ENCODE measurements at places on chromosomes 7 and 10.

- no peak for DNase-seq
These were observed 93.8 kb upstream of the GNA12 start for GRCh38 chr7:2937701-2938513.

- DNase-seq: peak; percentile 17
These were observed 126.1 kb upstream of the EFCAB10 start for GRCh38 chr7:105707381-105707780.

- no peak for DNase-seq
These were observed 667.8 kb downstream of the PCDH15 start for GRCh38 chr10:54133203-54133602.

DNA sequence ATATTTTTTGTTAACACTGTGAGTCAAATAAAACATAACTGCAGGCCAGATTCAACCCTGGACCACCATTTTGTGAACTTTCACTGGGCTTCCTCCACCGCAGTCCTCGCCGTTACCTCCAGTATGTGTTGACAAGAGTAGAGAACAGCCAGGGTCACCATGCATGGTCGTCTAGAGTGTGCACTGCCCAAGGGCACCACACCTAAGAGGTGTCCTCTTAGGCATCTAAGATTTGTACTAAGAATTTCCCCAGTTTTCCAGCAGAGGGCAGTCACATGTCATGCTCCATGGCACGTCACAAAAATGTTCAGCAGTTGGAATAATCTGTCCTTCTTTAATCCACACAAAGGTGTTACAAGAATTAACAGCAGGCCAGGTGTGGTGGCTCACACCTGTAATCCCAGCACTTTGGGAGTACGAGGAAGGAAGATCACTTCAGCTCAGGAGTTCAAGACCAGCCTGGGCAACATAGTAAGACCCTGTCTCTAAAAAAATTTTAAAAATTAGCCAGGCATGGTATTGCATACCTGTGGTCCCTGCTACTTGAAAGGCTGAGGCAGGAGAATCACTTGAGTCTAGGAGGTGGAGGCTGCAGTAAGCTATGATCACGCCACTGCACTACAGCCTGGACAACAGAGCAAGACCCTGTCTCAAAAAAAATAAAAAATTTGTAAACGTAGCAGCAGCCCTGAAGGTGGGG lies 71.2 kb upstream of the FOXK1 start:
- DNase-seq: peak; percentile 66

DNA sequence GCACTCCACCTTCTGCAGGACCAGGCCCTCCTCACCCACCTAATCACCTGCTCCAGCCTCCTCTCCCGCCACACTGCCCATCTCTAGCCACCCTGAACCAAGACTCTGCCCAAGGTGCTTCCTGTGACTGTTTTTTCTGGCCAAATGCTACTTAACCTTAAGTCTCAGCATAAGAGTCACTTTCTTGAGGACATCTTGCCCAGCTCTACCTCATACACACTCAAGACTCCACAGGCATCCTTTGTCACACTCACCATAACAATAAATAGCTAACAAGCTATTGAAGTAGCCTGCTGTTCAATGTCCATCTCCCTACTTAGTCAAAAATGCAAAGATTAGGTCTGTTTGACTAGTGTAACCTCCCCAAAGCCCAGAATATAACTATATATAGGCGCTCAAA lies 455.4 kb upstream of the NFE2L3 start:
- DNase-seq: no peak

GRCh38 chr10:63573068-63573697 lies 52.0 kb downstream of the REEP3 start:
- peak; percentile 42 for DNase-seq

GRCh38 chr7:124724507-124725192 lies 40.9 kb downstream of the GPR37 start:
- DNase-seq: no peak

DNA sequence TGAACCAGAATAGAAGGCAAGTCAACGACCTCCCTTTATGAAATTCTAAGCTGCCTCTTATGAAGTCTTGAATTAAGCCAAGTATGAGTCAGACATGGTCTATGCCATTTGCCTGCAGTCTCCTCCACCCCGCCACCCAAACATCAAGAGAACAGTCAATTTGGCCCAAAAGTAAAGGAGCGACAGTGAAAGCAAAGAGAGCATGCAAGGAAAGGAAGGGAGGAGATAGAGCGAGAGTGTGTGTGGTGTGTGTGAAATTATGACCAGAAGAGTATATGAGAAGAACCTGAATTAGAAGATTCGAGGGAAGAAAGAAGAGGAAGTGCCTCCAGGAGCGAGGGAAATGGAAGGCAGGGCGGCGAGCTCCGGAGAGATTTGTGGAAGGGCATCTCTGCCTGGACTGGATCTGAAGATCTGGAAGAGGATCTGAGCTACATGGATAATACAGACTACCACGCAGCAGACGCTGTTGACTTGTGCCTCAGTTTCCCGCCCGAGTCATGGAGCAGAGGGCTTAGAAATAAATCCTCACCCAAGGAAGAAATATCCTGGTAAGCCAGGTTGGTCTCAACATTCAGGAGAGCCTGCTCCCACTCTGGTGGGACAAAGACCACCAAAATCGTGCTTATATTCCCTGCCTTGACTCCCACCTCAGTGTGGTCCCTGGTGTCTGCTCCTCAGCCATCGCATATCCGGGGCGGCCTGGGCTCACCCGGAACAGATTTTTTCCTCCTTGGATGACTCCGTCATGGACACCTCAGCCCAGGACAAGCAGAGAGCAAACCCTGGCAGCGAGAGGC lies 459 bp downstream of the ZDHHC6 start:
- DNase-seq: no peak

GRCh38 chr7:45456747-45457524 lies 117.2 kb upstream of the ADCY1 start:
- DNase-seq: peak; percentile 86

DNA sequence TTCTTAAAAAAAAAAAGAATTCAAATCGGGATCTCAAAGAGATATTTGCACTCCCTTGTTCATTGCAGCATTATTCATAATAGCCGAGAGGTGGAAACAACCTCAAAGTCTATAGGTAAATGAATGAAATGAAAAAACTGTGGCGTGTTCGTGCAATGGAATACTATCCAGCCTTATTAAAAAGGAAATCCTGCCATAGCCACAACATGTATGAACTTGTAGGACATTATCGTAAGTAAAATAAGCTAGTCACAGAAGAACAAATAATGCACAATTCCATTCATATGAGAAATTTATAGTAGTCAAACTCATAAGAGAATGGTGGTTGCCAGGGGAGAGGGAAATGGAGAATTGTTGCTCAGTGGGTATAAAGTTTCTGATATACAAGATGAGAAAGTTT lies 37.9 kb downstream of the GRK5 start:
- no peak for DNase-seq

- DNase-seq: peak; percentile 14
These were observed 63.2 kb upstream of the TOMM7 start for GRCh38 chr7:22885797-22886261.

DNA sequence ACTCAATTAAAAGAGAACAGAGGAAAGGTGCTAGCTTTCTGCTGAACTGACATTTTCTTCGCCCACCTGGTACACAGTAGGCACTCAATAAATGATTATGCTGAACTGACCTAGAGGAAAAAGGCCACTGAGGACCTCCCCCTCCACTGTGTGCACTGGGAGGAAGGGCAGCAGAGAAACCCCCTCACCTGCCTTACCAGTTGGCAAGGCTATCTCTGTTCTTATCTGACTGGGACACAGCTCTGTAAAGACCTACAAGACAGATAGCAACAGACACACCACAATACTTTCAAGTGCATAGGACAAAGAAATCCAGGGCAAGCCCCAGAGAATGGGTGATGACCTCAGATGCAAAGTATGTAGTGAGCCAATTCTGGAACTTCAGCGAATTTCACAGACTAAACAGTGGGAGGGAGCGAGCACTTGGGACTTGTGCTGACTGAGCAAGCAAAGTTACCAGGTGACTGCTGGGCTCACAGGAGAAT lies 30.4 kb downstream of the PDLIM1 start:
- peak; percentile 94 for DNase-seq

- no peak for DNase-seq
These were observed 23.7 kb upstream of the MRC1 start for GRCh38 chr10:17785276-17785930.

DNA sequence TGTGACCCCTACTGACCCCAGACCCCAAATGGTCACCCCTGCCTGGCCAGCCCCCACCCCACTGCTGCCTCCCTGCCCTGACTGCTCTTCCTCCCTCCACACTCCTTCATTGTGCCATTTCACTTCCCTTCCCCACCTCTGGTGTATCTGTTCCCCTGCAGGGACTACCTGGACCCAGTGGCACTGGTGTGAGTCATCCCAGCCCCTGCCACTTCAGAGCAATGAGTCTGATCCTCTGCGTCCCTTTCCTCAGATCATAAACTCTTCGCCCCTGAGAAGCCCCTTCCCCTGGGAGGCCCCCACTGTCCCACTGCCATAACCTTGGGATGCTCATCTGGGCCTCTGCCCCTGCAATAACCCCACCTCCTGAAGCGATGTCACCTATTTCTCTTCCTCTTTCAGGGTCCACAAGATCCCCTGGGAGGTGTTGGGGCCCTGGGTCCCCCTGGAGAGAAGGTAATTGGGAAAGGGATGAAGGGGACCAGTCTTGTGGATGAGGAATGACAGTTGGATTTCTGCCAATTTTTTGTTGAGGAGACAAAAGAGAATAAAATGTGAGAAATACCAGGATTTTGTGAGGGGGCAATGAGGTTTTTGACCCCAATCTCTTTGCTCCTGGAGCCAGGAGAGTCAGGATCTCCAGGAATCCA lies 19.1 kb upstream of the VOPP1 start:
- no peak for DNase-seq

GRCh38 chr10:3961082-3961481 lies 176.1 kb upstream of the KLF6 start:
- no peak for DNase-seq

- DNase-seq: no peak
These were observed 33.8 kb downstream of the NOLC1 start for GRCh38 chr10:102185811-102186527.

- no peak for DNase-seq
These were observed 147.7 kb upstream of the SLC26A5 start for GRCh38 chr7:103593691-103594090.

GRCh38 chr10:120403109-120403508 lies 53.9 kb upstream of the PLPP4 start:
- DNase-seq: no peak

DNA sequence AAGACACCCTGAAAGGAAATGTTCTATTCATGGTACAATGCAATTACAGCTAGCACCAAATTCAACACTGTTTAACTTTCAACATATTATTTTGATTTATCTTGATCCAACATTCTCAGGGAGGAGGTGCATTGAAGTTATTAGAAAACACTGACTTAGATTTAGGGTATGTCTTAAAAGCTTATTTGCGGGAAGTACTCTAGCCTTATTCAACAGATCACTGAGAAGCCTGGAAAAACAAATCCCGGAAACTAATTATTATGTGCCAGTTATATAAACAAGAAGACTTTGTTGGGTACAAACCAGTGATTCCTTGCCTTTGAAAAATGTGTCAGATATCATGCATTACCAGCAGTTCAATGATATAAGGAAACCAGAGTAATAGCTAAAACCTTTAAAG lies 160.1 kb downstream of the CFTR start:
- DNase-seq: no peak

DNA sequence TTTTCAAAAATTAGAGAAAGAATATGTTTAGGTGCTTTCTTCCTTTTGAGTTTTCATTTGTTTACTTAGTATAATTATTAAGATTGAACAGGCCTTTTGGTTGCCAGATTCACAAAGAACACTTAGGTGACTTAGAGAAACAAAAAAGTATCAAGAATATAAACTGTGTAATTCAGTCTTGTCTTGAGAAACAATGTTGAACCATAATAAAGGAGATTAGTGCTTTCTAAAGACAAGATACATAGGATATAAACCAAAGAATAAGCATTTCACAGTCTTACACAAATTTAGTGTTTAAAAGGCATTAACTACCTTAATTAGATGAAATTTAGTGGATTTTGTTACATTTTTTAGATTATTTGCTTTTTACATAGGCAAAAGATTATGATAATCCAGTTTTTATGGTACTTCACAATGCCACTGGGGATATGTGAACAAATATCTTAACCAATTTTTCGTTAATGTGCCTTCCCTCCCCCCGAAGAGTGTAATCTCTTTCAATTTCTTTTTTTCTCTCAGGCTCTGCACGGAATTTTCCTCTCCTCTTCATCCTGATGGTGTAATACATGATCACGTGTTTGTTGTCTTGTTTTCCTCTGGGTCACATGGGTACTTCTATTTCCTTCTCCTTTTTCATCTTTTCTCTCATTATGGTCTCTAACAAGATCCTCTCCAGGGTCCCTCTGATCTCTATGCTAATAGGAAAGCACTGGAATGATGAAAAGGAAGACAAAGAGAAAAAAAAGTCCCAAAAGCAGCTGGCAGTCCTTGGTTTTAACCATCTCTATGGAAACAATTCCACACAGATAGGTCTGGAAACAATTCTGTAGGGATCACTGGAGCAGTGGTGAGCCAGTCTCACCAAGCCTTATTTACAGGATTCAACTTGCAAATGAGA lies 3.7 kb upstream of the HNRNPH3 start:
- DNase-seq: peak; percentile 61

GRCh38 chr7:85805656-85806055 lies 618.8 kb upstream of the SEMA3D start:
- DNase-seq: no peak

GRCh38 chr10:396535-397220 lies 261.4 kb downstream of the ZMYND11 start:
- DNase-seq: no peak

DNA sequence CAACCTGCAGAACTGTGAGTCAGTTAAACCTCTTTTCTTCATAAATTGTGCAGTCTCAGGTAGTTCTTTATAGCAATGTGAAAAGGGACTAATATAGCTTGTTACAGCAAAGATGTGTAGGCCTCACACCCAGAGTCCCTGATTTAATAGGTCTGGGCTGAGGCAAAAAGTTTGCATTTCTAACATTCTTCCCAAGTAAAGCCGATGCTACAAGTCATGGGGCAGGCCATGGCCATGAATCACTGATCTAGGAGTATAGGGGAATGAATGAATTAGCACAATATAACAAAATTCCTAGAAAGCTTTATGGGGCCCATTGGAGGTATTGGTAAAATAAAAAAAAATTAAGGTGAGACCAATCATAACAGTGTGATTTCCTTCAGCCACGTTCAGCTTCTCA lies 11.5 kb upstream of the AASS start:
- DNase-seq: peak; percentile 7

DNA sequence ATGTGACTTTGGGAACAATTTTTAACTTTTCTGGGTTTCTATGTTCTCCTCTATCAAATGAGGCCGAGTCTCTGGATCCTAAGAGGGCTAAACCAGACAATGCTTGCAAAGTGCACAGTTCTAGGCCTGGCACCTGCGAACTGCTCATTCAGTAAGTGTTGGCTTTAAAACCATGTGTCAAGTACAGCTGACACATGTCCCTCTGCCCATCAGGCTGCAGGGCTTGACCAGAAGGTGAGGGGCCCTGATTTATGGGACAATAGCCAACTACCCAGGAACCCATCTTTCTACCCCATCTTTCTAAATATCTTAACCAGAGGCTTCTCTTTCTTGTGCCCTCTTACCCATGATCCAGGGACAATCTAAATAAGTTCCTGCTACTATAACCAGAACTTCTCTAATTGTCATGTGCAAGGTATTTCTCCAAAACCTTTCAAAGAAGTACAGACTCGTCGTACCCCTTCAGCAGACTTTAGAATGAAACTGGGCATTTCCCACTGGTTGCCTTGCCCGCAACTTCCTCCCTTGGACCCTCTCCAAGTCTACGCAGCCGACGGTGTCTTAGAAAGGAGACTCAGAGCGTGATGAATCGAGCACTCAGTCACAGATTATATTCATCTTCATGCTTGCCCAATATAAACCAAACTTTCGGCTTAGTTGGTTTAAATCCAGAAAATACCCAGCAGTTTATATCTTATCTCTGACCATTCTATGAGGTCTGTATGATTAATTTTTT lies 69.8 kb upstream of the STEAP1B start:
- no peak for DNase-seq

- no peak for DNase-seq
These were observed 283.6 kb downstream of the SUGCT start for GRCh38 chr7:40418448-40418847.
